A549 treated with Hydrocortisone at 1 μM for 4 hours (cell line): ENCODE measurements at places on chromosomes 2 and 18. TPM values are rescaled to one million over a fixed set of nuclear protein-coding genes. Genes with fewer than 3 reads are reported as not detected.

CIAO1 gene
- 78.1 to 89.5 TPM (median 82.7 TPM) in 5 replicates for total RNA-seq

EMX1 gene
- total RNA-seq, result 0.08 to 0.14 TPM (median 0.11 TPM) in 4 of 5 replicates, not detected in the other

FBXO36 gene
- total RNA-seq, result 0.87 to 1.7 TPM (median 1.4 TPM) in 5 replicates

FEV gene
- not detected in 5 replicates for total RNA-seq

REG3A gene
- total RNA-seq, result not detected in 5 replicates

SERPINB7 gene
- total RNA-seq, result 1.3 to 3.3 TPM (median 2.2 TPM) in 5 replicates
